NCI-H1417 treated with DMSO at 0.1 percent for 48 hours (cell line): ENCODE measurements at places on chromosomes 11 and 22.

DNA sequence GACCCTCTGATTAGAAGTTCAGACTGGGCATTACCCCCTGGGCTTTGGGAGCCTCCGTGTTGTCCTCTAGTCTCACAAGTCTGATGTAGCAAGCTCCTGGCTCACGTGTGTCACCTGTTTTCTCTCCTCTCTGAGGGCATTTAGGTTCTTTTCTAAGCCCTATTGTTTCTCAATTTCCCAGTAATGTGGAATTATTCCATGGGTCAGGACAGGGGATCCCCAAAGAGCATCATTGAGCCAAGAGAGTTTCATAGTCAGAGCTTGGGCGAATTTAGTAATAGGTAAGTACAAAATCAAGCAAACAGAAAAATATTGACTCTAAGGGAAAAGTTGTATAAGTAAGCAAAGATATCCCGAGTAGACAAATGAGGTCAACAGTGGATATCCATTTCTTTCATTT, 57.3 kb downstream of the PPP6R2 start:
- DNase-seq, result no peak

DNA sequence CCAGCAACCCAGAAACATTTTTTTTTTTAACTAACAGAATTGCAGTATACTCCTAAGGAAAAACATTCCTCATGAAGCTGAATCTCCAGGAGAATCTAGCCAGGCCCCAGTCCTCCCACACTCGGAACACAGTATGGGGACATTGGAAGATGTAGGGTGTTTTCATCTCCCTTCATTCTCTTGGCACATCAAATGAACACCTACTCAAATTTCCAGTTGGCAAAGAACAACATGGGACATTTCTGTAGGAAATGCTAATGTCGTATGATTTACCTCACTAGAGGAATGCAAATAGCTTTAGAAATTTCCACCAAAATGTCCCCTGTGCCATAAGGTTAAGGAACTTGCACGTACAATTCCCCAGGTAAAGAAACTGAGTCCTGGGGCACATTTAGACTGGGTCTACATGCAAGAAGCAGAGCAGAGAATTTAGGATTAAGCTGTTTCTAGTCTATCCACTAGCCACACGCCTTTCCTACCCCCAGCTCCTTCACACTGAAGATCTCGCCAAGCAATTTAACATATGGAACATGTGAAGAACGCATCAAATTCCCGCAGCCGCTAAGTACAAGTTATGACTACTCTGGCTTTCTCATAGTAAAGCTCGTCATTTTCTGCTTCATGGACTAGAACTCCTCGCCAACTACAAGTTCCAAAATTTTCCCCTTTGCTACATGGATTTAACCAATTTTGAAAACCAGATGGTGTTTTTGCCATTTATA, 2.9 kb upstream of the CADM1 start:
- no peak for DNase-seq

DNA sequence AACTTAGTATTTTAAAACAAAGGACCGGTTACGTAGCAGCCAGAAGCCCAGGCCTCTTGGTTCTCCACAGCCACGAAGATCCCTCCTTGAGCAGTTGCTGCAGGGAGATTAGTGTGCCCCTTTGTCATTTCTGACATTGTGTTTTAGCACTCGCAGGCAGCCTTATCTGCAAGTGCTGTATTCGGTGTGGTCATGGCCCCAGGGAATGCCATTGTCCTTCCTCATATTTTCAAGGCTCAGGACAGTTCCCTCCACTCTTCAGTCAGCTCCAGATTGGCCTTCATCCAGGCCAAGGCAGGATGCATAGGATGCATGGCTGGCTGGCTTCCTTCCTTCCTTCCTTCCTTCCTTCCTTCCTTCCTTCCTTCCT, 88.5 kb downstream of the ZBTB16 start:
- DNase-seq, result no peak

GRCh38 chr11:134068829-134069425, at the start of gene JAM3:
JAM3 (plus strand) TSS chr11:134069072; CDS start chr11:134069084, 12 bp downstream.
- DNase-seq, result peak; percentile 88

DNA sequence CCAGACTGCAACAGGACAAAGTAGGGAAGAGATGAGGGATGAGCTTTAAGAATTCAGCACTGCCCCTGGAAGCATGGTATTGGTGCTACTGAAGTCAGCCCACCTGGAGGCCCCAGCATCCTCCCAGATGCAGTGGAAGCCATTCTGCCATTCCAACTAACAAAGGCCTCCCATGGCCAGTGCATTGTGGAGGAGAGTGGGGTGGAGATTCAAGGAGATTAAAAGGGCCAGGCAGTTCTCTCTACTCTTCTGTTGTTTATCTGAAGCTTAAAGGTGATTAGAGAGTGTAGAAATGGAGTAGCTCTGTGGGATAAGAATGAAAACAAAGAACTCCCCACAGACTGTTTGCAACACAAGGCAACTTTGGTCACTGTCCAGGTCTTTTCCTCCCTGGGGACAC, 24.1 kb upstream of the TSKU start:
- DNase-seq, result no peak

GRCh38 chr11:95338430-95338991, 107.5 kb upstream of the SESN3 start:
- peak; percentile 23 for DNase-seq

DNA sequence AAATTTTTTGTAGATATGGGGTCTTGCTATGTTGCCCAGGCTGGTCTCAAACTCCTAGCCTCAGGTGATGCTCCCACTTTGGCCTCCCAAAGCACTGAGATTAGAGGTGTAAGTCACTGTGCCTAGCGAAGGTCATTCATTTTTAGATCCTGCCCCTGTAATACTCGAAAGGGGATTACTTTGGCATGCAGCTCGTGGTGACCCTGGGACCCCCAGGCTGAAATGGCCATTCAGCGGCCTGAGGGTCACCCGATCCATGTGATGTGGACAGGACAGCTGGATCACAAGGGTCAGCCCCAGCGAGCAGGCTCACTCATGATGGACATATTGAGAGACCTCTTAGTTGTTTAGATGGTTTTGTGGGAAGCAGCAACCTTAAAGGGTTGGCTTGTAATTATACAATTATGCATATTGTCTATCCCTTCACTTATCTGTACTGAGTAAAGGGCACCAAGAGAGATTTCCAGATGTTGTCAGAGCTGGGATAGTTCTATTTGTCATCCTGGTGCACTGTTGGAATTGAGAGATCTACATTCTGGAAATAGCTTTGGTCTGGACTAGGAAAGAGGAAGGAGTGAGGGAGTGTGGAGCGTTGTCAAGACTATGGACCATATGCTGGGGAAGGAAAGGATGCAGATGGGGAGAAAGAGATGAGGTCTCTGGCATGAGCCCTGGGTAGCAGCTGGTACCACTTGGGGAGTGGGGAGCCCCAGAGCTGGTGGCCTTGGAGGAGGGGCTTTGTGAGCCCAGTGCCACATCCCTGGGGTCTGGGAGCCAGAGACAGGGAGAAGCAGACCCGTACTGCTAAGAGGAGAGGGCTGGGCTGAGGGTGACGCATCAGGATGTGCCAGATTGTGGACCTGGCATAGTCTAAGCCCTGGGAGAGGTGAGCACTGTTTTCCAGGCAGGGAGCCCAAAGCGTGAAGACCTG, 15.5 kb downstream of the RHBDD3 start:
- DNase-seq, result no peak

DNA sequence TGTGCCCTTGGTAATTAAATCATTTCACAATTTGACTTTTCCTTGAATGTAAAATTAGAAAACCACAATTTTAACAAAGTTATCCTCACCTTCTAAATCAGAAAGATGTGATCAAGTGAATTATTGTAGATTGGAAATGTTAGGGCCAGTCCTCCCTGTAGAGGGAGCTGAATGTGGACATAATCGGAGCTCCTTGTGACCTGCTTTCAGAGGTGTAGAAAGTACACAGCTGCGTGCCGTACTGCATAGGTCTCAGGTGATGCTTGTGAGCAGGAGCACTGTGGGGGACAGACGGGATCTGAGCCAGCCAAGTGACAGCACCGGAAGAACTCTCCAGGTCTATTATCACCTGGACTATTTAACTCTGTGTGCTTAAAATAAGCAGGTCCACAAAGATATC, 338.0 kb downstream of the AASDHPPT start:
- no peak for DNase-seq

GRCh38 chr11:64569300-64569970, 21.6 kb upstream of the SLC22A12 start:
- no peak for DNase-seq

- DNase-seq, result no peak
Measured at GRCh38 chr11:43267856-43268580, 43.8 kb upstream of the API5 start.

DNA sequence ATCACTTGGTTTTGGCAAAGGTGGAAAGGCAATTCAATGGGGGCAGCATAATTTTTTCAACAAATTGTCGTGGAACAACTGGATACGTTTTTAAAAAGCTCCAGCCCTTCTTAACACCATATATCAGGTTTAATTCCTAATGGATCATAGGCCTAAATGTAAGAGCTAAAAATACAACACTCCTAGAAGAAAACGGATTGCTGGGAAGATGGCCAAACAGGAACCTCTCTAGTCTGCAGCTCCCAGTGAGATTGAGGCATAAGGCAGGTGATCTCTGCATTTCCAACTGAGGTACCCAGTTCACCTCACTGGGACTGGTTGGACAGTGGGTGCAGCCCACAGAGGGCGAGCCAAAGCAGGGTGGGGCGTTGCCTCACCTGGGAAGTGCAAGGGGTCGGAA, 32.4 kb upstream of the SCGB1D1 start:
- DNase-seq, result no peak

DNA sequence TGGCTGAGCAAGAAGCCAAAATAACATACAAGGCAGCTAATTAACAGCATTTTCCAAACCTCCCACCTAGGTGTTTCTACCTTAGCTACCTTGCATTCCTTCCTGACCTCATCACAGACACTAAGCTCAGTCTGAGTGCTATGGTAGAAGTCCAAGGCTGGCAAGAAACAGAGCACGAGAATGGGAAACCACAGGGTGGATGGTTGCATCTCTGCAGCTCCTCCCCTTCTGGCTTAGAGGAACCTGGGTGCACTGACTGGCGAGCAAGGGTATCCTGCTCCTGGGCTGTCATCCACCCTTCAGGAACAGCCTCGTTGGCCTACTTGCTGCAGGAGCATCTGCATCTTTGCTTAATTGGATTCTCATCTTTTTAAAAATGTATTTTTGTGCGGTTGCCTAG, 73.1 kb upstream of the KIRREL3 start:
- DNase-seq, result no peak

GRCh38 chr11:10623797-10624761, 55.6 kb upstream of the LYVE1 start:
- DNase-seq, result no peak

GRCh38 chr22:24995649-24996180, 43.2 kb downstream of the KIAA1671 start:
- DNase-seq, result no peak

DNA sequence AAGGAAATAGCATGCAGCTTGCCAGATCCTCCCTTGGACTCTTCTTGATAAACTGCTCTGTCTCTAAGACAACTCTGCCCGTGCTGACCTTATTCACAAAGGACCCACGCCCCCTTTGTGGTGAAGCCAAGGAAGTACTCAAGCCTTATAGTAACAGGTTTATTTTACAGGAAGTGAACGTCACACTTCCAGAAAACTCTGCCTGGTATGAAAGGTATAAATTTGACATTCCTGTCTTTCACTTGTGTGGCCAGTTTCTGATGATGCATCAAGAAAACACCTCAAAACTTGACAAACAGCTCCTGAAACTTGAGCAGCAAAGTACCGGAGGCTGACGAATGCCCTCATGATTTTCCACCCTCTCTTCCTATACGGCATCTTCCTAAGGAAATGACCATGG, 12.5 kb upstream of the PELI3 start:
- no peak for DNase-seq

GRCh38 chr11:27861706-27862430, 161.6 kb upstream of the BDNF start:
- no peak for DNase-seq

DNA sequence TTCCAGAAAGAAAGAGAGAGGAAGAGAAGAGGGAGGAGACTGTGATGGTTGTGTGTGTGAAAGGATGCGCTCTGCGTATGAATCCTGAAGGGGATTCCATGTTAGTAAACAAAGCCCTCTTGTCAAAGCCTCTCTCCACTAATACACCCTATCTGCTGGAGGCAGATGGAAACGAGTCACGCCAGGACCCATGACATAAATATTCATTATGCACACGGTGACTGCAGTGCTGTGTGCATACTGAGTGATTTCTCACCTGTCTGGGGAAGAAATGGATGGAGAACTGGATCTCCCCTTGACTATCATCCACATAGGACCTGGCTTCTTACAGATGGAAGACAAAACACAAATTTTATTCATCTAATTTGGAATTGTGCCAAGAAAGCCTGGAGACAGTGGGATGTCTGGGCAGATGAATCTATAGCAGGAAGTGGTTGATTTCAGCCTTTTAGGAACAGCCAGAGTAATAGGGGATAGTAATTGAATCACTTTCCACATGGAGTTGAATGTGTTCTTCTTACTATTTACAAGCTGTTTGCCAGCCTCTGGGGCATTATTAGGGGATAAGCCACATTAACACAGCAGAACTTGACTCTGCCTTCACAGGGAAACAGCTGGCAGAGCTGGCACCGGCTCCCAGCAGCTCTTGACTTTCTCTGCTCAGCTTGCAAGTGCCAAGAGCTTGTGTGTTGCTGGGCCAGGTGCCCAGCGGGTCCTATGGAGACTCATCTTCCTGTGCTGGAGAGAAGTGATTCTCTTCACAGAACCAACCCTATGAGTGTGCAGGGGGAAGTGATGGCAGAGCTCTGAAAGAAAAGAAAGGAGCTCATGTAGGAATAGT, 9.0 kb downstream of the MTNR1B start:
- peak; percentile 33 for DNase-seq

DNA sequence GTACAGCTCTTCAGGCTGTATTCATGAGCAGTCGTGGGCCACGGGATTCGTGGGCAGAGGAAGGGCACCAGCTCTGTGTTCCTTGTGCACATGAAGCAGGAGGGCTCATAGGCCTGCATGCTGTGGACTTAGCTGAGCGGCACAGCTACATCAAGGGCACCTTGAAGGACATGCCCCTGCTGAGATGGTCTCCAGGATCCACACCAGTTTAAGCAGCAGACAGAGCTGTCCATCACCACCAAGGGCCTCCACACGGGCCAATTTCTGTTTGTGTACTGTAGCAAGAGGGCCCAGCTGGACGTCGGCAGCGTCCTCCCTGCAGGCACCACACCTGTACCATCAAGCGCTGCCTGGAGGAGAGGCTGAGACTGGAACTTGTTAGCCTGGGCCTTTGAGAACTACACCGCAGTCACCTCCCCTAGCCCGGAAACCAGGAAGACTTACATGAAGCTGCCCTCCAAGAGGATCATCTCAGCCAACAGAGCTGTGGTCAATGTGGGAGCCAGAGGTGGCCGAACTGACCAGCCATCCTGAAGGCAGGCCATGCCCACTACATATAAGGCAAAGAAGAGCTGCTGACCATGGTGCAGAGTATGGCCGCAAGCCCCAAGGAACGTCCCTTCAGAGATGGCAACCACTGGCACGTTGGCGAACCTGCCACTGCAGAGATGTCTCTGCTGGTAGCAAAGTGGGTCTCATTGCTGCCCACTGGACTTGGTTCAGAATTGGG, 32.7 kb upstream of the GNB1L start:
- no peak for DNase-seq
